HEK293T (cell line): ENCODE measurements at places on chromosomes 12 and 14.

DNA sequence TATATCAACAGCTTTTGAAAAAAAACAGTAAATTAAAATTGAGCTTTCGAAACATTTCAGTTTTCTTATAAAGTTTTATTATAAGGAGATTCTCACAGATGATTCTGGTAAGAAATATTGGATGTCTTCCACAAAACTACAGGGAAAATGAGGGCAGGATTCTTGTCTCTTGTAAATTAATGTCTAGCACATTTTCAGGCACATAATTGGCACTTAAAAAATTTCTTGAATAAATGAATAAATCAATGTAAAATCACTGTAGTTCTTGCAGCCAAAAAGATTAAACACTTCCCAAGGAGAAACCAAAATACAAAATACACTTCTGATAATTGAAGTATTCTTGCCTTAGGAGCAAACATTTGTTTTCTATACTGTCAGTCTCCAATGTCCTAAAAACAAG is 164.4 kb downstream of the NELL2 start:
- DNase-seq, result no peak

GRCh38 chr12:22340143-22340542 is 5.6 kb upstream of the ST8SIA1 start:
- DNase-seq, result no peak

GRCh38 chr12:119369907-119370546 is 35.5 kb downstream of the CCDC60 start:
- no peak for DNase-seq

DNA sequence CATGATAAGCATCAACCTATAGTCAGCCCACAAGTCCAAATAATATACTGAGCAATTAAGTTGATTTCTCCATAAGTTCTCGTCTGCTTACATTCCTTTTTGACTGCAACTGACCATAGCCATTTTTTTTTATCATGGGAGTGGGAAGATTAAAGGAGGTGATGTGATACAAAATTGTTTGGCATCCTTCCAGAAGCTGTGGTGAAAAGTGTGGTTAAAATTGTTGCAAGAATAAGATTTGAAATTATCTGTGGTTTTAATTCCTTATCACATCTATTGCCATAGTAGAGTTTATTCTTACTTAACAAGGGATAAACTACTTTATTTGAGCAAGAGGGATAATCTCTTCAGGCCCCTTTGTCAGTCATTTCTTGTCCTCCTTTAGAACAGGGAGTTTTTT is 50.7 kb downstream of the LIN52 start:
- no peak for DNase-seq

DNA sequence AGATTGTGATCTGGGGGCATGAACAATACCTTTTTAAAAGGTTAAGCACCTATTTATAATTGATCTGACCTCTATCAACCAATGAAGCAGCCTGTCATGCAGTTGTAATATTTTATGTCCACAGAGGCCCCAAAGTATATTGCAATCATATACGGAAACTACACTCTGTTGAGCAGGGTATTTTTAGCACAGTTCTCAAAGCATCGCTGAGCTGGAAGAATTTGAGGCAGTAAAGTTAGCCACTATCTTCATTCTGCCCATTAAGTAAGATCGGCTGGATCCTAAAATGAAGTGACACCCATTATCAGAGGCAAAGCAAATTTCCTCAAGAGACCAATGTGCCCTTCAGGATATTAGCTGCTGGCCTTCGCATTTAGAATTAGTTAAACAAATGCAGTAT is 47.7 kb upstream of the GRIP1 start:
- DNase-seq, result no peak

GRCh38 chr14:93898081-93898611 is 29.0 kb upstream of the FAM181A start:
- DNase-seq, result no peak

GRCh38 chr12:93050026-93050747 is 121.1 kb upstream of the EEA1 start:
- DNase-seq, result no peak

DNA sequence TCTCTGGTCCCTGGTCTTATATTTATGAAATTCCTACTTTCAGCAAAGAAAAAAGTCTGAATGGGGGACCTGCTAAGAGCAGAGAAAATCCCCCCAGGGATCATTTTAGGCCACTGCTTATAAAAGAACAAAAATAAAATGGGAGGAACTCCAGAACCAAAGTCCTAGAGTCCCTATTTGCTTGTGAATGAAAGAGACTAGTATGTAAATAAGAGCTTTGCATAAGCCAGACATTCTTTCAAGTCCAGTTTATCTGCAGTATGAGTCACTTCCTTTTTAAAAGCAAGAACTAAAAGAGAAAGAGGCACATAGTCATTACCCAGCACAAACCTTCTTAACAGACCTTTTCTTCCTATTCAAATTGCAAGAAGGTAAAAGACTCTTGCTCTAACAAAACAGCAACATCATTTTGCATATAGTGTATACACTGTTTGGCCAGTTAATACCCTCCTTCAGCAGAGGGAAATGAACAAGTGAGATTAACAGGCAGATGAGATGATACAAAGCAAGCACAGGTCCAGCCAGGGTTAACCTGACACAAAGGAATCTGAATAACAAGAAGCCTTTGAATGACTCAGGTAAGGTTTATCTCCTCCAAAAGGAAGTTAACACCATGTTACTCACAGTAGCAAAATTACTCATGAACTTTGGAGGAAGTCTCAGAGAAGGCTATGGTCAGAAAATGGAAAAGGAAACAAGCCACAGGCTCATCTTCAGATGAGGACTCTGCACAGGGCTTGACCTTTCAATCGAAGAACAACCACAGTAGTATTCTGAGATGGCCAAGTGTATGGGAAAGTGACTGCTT is 87.3 kb downstream of the PHLDA1 start:
- DNase-seq, result no peak

DNA sequence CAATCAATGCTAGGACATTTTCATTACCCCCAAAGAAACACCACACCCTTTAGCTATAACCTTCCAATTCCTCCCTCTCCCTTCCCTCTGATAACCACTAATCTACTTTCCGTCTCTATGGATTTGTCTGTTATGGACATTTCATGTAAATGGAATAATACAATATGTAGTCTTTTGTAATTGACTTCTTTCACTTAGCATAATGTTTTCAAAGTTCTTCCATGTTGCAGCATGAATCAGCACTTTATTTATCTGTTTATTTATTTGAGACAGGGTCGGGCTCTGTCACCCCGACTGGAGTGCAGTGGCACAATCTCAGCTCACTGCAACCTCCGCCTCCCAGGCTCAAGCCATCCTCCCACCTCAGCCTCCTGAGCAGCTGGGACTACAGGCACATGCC is 1.2 kb upstream of the RBM19 start:
- no peak for DNase-seq

- DNase-seq, result no peak
Observed at GRCh38 chr12:54723379-54724256, 75.5 kb upstream of the DCD start.

DNA sequence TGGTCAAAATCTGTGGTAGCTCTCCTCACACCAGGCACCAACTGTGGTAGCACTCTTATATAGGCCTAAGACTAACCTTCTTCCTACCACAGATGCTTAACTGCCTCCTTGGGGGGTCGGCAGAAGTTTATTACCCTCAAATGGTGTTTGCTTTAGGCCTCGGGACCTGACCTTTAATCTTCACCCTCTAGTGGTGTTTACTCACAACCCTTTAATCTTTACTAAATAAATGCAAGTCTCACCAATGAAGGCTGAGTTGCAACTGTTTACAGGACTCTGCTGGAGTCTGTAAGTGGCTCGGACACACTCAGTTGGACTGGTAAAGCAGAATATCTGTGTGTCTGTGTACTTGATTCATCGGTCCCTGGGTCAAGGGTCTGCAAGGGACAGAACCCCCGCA is 29.4 kb downstream of the CCER1 start:
- DNase-seq, result no peak
